CD8-positive, alpha-beta memory T cell (primary cell): ENCODE measurements at places on chromosomes 3 and 15. TPM values are rescaled to one million over a fixed set of nuclear protein-coding genes. Genes with fewer than 3 reads are reported as not detected.

The C2CD4A gene
- total RNA-seq = 0.09 TPM

The SMCO1 gene
- total RNA-seq = not detected

The CLSTN2 gene
- not detected for total RNA-seq

The TMC3 gene
- total RNA-seq = not detected

The MUC13 gene
- total RNA-seq = not detected
